ENCODE measurements at places on chromosomes 7 and 10.

DNA sequence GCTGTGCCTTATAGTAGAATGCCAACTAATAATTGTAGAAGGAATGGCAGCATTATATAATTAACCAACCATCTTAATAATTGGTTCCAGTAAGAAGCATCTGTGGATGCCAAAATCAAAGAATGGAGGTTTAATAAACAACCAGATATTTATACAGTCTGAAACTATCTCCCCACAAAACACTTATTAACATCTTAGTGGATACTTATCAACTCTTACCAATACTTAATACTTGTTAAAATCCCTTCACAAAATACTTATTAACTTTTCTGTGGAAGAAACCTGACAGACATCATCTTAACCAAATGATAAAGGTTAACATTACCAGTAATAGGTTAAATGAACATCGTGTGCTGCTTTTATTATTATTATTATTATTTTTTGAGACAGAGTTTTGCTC, 29.1 kb upstream of the FAM107B start:
- H3K36me3 ChIP-seq, result no peaks in the 10 kb centered on the region
- no peaks in the 10 kb centered on the region for H3K27me3 ChIP-seq
- DNase-seq, result no peak
- H3K27ac ChIP-seq, result no peak overlapping the region
- H3K4me3 ChIP-seq, result no peak overlapping the region

GRCh38 chr10:123848564-123849457, 42.8 kb downstream of the CPXM2 start:
- no peak overlapping the region for H3K4me3 ChIP-seq
- DNase-seq, result no peak
- no peaks in the 10 kb centered on the region for H3K4me1 ChIP-seq
- H3K27ac ChIP-seq, result no peak overlapping the region

DNA sequence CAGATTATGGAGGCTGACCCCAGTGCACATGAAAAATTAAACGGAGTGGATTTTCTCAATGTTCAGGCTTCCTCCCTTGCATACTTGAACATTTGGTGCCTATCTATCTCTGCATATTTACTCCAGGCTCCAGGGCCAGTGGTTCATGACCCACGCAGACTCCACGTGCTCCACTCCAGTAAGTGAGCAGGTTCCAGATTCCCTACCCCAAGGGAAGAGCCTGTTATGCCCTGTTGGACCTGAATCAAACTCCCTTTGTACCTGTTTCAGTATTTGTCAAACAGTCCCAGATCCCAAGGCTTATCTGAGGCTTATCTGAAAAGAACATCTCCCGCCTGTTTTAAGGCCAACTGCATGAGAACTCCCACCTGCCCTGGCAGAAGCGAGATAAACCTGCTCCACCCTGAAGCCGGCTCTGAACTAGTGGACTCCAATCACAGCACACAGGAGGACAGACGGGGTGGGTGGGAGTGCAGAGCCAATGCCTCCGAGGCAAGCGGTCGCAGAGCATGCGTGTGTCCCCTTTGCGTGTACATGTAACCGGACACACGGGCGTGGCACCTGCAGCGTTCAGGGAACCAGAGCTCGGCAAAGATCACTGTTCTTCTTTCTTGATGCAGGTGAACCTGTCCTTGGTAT, 2.3 kb upstream of the FUOM start:
- H3K27me3 ChIP-seq, result no peaks in the 10 kb centered on the region
- H3K27ac ChIP-seq, result no peak overlapping the region
- H3K4me1 ChIP-seq, result peaks cover 6% of the 10 kb centered on the region
- no peak overlapping the region for H3K4me3 ChIP-seq

DNA sequence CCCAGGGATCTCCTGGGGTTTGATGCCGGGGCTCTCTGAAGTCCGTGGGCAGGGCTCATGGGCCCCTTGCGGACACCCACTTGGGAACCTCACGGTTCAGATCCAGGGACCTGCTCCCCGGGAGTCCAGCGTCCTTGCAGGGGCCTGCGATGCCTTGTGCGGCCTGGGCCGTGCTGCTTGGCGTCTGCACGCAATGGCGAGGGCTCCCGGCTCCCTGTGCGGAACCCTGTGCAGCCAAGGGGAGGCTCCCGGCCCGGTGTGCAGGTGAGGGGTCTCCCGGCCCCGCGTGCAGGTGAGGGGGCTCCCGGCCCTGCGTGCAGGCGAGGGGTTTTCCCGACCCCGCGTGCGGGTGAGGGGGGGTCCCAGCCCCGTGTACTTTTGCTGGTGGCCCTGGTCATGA, 146.7 kb downstream of the DNAJB6 start:
- peaks cover 4% of the 10 kb centered on the region for H3K36me3 ChIP-seq
- H3K4me1 ChIP-seq, result no peaks in the 10 kb centered on the region
- no peak overlapping the region for H3K27ac ChIP-seq
- no peak overlapping the region for H3K4me3 ChIP-seq

DNA sequence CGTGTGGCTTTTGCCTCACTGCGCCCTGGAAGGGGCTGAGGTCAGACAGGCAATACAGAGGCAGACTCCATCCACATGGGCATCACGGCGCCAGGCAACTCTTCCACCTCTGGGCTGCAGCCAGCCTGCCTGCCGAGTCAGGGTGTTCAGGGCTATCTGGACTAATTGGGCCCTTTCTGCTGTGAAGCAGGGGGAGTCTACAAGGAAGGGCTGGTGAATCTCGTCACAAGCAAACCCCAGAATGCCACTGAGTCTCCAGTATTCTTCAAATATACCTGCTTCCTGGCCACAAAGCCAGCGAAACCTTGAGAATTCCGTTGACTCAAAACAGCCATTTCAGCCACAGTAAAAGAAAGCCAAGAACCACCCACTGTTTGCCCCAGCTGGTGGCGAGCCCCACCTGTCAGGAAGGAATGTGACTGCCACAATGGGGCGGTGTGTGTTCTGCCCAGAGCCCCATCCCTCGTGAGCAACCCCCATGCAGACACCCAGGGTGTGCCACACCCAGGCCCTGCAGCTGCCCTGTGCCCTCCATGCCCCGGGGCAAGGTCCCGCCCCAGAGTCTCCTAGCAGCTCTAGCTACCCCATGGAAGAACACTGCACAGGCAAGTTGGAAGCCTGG, 117.3 kb downstream of the FAM53B start:
- H3K27me3 ChIP-seq, result no peaks in the 10 kb centered on the region
- no peak overlapping the region for H3K27ac ChIP-seq
- no peaks in the 10 kb centered on the region for H3K36me3 ChIP-seq
- H3K4me1 ChIP-seq, result no peaks in the 10 kb centered on the region
- no peak for DNase-seq

GRCh38 chr10:7687228-7687907, 15.7 kb upstream of the ITIH2 start:
- no peak overlapping the region for H3K4me3 ChIP-seq
- H3K27me3 ChIP-seq, result no peaks in the 10 kb centered on the region
- H3K4me1 ChIP-seq, result no peaks in the 10 kb centered on the region

DNA sequence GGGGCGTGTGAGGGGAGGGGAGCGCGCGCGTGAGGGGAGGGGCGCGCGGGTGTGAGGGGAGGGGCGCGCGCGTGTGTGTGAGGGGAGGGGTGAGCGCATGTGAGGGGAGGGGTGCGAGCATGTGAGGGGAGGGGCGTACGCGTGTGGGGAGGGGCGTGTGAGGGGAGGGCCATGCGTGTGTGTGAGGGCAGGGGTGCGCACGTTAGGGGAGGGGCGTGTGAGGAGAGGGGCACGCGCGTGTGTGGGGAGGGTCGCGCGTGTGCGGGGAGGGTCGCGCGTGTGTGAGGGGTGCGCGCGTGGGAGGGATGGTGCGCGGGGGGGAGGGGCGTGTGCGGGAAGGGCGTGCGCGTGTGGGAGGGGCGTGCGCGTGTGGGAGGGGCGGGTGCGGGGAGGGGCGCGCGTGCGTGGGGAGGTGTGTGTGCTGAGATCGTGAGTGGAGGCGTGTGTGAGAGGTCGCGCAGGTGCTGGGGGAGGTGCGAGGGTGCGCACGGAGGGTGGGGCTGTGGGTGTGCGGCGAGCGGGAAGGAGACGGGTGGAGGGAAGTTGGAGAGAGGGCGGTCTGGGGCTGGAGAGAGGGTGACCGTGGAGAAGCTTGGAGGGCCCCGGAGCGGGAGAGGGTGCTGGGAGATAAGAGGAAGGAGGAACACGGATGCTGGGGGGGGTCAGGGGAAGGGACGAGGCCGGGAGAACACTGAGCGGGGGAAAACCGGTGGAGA, 19.7 kb downstream of the MXI1 start:
- DNase-seq, result no peak
- H3K4me1 ChIP-seq, result peaks cover 12% of the 10 kb centered on the region
